ENCODE measurements at places on chromosomes 6 and 20. TPM values are rescaled to one million over a fixed set of nuclear protein-coding genes. Genes with fewer than 3 reads are reported as not detected.

The MOG gene
- not detected for total RNA-seq

GRCh38 chr6:153208706-153209105 is 77.6 kb upstream of the RGS17 start:
- no peak for DNase-seq

The PSORS1C1 gene
- total RNA-seq = 6.7 TPM

The KCNB1 gene
- total RNA-seq = under 0.01 TPM

DNA sequence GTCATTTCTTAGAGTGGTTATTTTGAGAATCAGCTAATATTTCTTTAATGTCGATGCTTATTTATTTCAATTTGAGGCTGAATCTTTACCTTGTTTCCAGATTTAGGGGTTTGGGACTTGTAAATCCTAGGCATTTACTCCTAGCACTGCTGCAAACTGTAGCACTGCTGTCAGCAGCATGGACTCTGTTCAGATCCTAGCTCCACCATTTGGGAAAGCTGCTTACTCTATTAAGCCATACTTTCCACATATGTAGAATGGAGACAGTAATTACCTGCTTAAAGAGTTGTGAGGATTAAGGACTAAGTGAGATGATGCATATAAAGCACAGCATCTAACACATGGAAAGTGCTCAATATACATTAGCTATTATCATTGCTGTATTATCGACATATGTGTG is 28.7 kb downstream of the TMEM242 start:
- no peak for DNase-seq

DNA sequence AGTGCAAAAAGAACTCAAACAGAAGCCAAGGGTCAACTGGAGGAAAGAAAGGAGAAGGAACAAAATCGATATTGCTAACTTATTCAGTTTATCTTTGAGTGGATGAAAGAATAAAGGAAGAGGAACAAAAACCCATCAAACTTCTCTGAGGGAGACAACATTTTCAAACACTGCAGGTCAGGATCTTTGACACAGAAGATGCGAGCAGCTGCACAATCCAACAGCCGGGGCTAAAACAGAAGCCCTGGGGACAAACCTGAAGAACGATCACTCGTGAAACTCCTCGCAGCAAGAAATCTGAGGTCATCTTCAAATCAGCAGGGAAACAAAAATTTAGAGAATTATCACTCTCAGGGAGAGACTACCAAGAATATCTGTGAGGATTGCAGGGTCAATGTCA is 14.2 kb downstream of the SLC23A2 start:
- DNase-seq = no peak

The APOBEC2 gene
- total RNA-seq = not detected

The ANKEF1 gene
- 0.65 TPM for total RNA-seq

The OOEP gene
- total RNA-seq = under 0.01 TPM

GRCh38 chr6:150126641-150127291 is 16.1 kb upstream of the PPP1R14C start:
- no peak for DNase-seq

The EBF4 gene
- total RNA-seq = 3.8 TPM

The SLC52A3 gene
- under 0.01 TPM for total RNA-seq

GRCh38 chr6:3011592-3011991 is 11.9 kb downstream of the NQO2 start:
- no peak for DNase-seq

GRCh38 chr20:50169329-50169823 is 15.9 kb upstream of the PEDS1 start:
- peak; percentile 86 for DNase-seq

DNA sequence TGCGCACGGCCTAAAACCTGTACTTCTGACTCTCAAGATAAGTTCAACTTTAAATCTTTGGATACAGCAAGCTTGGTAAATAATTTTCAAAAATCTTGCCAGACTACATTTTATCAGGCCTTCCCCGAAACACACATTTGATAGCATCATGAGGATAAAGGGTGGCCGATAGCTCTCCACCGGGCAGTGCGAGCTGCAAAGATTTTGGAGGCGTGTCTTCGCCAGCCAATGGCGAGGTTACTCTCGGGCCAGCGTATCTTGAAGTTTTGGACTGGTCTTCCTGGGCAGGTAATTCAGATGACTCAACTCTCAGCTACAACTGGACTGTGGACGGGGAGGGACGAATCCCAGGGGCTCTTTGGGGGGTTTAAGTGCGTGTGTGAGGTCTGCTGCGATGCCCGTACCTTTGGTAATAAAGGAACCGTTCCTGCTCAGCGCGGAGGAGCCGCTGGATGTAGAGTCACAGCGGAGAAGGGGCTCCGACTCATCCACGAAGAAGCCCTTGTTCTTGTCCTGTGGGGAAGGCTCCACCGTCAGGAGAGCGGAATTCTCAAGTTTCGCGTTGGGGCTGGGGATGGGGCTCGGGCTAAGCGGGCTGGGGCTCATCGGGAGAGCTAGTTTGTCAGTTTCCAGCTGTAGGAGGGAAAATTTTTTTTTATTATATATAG is 75.3 kb downstream of the TNFRSF21 start:
- no peak for DNase-seq

DNA sequence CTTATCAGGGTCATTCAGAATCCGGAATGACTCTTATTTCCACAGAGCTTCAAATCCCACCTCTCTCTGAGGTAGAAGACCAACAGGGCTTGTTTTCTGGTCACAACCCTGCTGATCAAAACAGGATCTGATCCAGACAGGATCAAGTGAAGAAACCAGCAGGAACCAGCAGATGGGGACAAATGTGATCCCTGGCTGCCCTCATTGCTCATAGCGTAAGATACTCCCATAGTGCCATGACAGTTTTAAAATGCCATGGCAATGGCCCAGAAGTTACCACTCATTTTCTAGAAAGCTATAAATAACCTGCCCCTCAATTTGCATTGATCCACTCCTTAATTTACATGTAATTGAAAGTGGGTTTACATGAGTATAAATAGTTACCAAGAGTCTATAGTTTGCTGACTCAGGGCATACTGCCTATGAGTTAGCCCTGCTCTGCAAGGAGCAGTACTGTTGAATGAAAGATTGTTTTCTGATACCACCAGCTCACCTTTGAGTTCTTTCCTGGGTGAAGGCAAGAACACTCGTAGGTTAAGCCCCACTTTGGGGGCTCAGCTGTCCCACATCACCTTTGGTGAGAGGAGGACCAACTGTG is 6.2 kb upstream of the ZNF334 start:
- DNase-seq = no peak

The PI16 gene
- not detected for total RNA-seq

DNA sequence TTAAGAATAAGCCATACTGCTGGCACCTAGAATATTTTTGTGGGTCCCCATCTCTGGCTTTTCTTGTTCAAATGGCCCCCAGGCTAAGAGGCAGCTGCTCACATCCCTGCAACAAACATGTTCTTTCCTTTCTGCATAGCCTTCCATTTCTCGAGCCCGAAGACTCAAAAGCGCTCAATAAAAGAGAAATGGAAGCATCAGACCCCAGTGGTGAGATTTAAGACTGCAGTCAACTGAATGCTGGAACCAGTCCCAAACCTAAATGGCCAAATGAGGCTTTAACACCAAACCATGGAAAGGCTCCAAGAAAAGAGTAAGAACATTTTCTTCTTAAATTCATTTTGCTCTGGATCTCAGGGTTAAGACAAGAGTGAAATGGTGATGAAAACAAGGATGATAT is 122.1 kb upstream of the TRAF3IP2 start:
- DNase-seq = peak; percentile 33

GRCh38 chr6:156654919-156655918 is 122.0 kb upstream of the ARID1B start:
- no peak for DNase-seq

The TMEM14B gene
- total RNA-seq = 44.9 TPM

- DNase-seq = peak; percentile 3
Measured at GRCh38 chr20:5687884-5688283, 62.3 kb upstream of the SHLD1 start.

GRCh38 chr6:137852346-137852745 is 14.7 kb upstream of the TNFAIP3 start:
- no peak for DNase-seq

DNA sequence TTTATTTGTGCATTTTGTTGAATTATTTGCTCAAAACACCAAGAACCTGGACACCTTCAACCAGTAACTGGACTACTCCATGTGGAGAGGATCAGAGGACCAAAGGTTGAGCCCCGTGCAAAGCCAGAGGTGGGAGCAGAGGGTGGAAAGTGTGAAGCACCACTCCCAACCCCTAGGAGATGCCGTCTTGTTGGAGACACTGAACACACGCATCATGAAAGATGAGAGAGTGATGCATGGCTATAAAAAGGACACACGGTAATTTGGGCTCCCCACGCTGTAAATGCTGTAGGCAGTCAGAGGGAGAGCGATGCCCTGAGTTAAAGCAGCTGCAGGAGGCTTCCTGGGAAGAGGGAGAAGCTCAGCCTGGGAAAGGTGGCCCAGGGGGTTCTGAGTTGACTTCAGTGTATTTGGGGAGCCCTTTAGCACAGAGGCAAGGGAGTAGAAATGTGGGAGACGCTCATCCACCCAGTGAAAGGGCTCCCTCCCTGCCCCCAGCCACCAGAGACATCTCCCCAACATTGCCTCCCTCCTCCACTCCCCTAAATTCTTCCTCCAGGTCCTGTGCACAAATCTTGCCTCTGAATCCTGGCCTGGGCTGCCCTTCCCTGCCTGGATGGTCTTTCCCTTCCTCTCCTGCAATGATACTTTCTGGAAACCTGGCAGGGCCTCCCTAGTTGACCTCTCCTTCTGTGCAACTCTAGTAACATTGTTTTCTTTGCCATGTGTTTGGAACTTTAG is 55.8 kb upstream of the IYD start:
- DNase-seq = no peak

- DNase-seq = no peak
Measured at GRCh38 chr20:46237227-46237626, 71.1 kb downstream of the CDH22 start.

DNA sequence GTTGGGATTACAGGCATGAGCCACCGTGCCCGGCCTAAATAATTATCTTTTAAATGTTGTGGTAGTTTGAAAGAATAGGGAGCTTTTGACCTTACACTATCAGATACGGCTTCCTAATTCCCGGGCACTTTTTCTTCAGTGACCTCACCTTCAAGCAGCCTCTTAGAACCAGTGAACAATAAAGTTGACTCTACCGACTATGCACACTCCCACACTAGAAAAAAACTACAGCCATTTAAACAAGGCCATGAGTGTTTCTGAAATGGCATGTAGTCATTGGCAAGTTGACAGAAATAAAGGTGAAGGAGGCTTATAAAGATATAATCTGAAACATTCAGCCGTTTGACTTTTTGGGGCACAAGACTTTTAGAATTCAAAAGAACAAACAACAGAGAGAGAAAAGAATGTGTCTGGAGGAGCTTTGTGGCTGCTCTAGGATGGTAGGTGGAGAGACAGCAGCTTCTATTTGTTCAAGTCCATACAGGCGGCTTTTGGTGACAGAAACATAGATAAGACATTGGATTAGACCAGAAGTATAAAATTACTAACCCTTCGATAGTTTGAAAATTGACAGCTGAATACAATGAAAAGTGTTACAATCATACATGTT is 75.2 kb downstream of the GJA1 start:
- DNase-seq = peak; percentile 38

The TRIM10 gene
- under 0.01 TPM for total RNA-seq

DNA sequence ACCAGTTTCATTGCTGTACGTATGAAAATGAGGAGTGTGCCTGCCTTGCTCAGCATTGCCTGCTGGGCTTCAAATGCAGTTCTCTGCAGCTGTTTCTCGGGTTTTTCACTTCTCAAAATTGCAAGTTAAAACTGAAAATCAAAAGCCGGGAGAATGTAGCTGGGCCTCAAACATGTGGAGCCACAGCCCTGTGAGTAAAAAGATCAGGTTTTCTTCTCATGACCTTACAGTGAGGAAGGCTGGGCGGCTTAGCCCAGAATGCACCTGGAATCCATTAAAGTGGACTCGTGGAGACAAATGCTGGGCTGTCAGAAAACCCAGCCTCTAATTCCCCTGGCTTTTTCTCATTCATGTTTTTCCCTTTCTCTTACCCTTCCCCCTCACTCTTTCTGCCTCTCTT is 34.4 kb downstream of the DSE start:
- DNase-seq = no peak

GRCh38 chr6:77415706-77416105 is 47.6 kb downstream of the HTR1B start:
- DNase-seq = no peak

DNA sequence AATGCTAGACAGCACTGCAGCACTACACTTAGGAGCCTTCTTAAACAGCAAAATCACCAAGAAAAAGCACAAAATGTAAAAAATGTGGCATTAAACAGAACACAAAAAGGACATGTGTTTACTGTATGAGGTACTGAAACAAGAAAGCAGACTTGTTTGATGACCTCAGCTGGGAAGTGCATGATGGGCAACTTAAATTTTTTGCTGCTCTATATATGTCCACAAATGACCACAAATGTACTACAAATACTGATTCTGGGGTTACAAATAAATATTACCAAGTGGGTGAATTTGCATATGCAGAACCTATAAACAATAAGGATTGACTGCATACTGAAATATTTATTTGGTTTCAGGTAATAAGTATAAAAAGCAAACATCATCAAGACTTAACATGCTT is 13.1 kb downstream of the RAB23 start:
- DNase-seq = no peak

The TREML1 gene
- total RNA-seq = not detected

GRCh38 chr20:63342561-63343459 is 18.3 kb downstream of the CHRNA4 start:
- no peak for DNase-seq

The SIM1 gene
- total RNA-seq = not detected

DNA sequence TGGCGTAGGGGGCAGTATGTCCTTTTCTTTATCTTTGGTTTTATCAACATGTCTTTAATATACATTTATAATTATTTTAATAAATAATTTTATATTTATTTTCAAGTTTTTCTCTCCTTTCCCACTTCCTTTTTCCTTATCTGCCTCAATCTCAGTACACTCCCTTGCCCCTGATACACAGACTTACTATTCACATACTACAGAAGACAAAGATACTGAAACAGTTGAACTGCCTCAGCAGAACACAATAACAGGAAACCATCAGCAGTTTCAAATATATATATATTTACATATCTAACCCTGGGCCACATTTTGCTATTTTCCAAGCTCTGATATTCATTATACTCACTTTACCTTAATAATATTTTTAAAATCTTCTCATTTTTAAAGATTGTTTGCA is 19.8 kb downstream of the IBTK start:
- peak; percentile 15 for DNase-seq

DNA sequence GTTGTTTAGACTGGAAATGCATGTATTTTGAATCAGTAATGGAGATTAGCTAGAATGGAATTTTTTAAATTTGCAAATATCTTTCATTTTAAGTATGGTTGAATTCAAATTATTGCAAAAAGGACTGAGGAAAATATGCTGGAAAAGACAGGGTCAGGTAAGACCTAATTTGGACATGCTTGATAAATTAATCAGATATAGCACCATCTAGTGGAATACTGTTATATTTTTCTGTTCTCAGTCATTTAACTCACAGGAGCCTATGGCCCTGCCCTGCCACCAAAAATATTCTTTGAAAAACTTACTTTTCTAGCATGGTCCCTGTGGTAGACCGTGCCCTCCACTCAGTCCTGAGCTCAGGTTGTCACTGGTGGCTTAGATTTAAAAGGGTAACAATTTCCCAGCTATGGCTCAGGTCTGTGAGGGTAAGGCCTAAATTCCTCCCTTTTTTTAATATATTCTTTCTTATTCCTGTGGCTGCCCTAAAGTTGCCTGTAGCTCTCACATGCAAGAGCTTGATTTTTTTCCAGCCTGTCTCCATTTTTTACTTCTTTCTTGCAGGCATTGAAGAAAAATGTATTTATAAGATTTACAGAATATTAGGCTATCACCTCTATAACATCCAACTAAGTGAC is 25.3 kb upstream of the KIAA1586 start:
- DNase-seq = peak; percentile 63

- peak; percentile 78 for DNase-seq
Measured at GRCh38 chr6:27503436-27504030, 30.6 kb upstream of the ZNF184 start.

The ADGRF4 gene
- not detected for total RNA-seq

The PTGIS gene
- total RNA-seq = 0.44 TPM
